Activated T-cell treated with anti-CD3 and anti-CD28 coated beads, Interleukin-2, amount 50 U/mL, for 24 hours (primary cell): ENCODE measurements at places on chromosomes 1 and 21.
A peak's percentile ranks its signal among the peaks of the same experiment; 100 is the strongest.

GRCh38 chr1:50970509-50970887, 453 bp downstream of the CDKN2C start:
- DNase-seq, result no peak

DNA sequence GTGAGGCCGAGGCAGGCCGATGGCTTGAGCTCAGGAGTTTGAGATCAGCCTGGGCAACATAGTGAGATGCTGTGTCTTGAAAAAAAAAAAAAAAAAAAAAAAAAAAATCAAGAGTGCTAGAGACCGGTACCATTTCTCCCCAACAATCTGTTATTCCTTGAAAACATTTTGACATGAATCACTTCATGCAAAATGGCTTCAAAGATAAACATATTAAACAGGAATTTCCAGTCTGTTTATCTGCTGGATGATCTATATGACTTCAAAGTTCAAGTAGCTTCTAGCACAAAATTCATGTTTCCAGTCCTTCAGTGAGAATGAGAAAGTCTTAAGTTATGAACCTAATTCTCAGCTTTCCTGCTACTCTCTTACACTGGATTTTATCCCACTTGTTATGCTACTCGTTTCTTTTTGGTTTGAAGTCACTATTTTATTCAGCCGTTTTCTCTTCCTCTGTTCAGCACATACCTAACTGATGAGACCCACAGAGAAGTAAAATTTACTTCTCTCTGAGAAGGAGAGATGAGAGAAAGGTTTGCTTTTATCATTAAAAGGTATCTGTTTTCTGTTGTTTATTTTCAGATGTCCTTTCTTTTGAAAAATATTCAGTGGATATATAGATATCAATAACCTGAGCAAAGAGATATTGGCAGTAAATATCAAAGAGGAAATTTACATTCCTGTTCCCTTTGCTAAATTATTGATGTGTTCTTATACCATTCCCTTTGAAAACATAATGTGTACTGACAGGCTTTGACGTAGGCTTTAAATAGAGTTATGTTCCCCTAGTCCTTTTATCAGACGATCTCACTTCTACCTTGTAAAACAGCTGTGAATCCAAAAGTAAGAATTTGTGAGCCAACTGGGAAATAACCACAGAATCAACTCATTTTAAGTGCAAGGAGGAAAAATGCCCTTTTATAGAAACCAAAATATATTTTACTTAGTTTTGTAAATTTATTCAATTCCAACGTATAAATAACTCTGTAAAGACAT, 38.2 kb downstream of the CD46 start:
- no peak for DNase-seq

DNA sequence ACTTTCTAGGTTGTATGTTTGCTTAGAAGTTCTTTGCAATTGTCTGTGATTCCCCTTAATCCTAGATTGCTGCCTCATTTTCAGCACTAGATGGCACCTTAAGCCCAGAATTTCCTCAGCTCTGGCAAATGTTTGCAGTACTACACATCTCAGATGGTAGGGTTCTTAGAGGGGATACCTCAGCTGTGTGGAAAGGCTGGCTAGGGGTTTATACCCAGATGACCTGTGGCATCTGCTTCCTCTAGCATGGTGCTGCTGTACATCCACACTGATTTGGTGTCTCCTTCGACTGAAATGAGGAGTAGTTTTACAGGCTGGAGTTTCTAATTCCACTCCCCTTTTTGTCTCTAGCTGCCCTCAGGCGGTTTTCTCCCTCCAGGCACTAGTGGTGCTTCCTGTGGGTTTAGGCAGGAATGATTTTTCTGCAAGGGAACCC, 23.5 kb downstream of the ASB17 start:
- DNase-seq, result no peak

DNA sequence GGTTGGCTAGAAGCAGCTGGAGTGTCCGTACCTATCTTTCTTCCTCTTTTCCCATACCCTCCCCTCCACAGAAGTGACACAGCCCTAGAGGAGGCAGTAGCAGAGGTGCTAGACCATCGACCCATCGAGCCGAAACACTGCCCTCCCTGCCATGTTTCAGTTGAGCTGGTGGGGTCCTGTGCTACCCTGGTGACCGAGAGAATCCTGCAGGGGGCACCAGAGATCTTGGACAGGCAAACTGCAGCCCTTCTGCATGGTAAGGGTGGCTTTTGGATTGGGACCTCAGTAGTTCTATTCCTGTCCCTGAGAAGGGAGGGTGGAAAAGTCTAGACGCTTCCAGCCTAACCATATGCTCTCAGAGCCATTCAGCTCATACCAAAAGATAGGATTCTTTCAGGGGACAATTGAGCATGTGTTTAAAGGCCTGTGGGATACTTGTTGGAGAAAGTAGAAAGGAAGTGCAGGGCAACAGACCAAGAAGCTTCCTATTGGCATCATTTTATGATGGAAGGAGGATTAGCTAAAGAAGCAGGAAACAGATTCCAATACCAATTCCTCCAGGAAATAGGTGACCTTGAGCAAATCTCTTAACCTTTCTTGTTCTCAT, 11.7 kb upstream of the BNIPL start:
- peak; percentile 83 for DNase-seq

- DNase-seq, result no peak
Measured at GRCh38 chr1:219518907-219519248, 94.0 kb downstream of the ZC3H11B start.

DNA sequence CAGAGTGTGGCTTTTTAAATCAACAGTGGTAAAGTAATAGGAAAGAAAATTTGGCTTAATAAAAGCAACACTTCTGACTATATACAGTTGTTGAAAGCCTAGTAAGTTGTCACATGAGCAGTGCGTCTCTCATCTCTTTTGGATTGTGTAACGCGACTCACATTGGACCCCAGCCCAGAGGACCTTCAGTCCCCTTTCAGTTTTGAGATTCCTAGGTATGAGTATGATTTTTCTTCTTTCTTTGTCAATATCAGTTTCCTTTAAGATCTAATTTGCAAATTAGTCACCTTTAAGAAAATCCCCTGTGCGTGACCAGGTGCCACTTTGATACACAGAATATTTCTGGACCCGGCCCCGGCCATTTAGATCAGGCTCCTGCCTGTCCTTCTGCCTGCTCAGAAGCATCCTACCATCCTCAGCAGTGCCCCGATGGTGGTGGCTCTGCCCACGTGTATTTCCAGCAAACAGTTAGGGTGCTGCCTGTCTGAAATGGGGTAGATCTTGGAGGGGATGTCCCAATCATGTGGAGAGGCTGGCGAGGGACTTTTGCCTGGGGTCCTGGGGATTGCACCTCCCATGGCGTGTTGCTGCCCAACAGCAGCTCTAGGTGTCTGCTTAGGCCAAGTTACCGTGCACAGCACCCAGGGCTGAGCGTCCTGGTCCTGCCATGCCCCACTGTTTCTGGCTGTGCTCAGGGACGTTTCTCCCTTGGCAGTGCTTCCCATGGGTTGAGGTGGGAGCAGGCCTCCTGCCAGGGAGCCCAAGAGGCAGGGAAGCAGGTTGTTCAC, 21.1 kb downstream of the SNAP47 start:
- DNase-seq, result no peak

- DNase-seq, result no peak
Measured at GRCh38 chr1:22331618-22332423, 119.8 kb upstream of the ZBTB40 start.

DNA sequence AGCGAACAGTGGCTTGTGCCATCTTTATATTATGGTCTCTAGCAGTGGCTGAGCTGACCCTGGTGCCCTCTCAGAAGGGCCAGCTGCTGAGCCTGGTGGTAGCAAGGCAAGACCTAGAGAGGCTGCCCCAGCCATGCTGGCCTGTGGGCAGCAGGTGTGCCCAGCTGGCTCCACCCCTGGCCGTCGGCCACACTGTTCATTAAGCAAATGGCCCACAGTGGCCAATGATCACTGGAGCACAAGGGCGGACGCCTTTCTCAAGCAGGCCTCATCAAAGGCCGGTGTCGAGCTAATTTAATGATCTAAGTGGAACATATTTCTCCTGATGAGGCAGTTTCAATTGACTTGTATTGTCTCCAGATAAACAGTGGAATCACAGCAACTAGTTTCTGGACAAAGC, 89.4 kb downstream of the GRIK3 start:
- no peak for DNase-seq

GRCh38 chr1:205291596-205291995, 29.9 kb downstream of the NUAK2 start:
- DNase-seq, result no peak

- DNase-seq, result no peak
Measured at GRCh38 chr1:151620286-151620685, 8.4 kb downstream of the SNX27 start.

GRCh38 chr1:218985424-218985984, 188.2 kb upstream of the LYPLAL1 start:
- no peak for DNase-seq

GRCh38 chr1:175865041-175865766, 121.8 kb upstream of the TNR start:
- DNase-seq, result no peak
